ENCODE measurements at places on chromosomes 16 and 17.

GRCh38 chr16:88015806-88016140 lies 64.5 kb downstream of the BANP start:
- no peak for DNase-seq

GRCh38 chr17:6325051-6325450 lies 109.9 kb downstream of the AIPL1 start:
- DNase-seq: no peak

DNA sequence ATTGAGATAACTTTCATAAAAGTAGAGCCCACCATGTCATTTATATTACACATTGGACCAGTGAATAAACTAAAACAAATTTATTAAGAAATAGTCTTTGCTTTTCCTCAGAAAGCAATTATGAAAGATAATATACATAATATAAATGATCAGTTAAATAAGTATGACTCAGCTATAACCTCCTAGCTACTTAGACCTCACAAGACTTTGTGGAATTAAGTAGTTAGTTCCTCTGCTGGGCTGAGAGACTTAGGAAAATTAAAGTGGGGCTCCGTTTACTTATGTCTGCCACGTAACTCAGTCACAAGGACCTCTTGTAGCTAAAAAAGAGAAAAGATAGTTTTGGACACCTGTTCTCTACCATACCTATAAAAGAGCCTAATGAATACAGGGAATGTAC lies 76.9 kb downstream of the MRTFB start:
- DNase-seq: no peak

GRCh38 chr16:75379339-75379738 lies 54.0 kb downstream of the CFDP1 start:
- no peak for DNase-seq

GRCh38 chr17:78674156-78674555 lies 97.0 kb upstream of the DNAH17 start:
- DNase-seq: no peak

DNA sequence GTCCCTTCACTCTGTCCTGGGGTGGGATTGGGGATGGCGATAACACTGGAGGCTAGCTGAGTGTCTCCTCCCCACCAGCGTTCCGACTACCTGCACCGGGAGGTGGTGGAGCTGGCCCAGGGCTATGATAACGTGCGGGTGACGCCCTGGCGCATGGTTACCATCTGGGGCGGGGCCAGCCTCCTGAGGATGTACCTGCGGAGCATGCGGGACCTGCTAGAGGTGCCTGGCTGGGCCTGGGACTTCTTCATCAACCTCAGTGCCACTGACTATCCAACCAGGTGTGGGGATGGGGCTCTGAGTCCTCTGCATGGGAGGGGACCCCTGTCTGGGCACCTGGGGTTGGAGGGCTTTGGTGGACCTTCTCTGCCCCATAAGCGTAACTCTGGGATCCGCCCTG lies 8.8 kb downstream of the XYLT2 start:
- no peak for DNase-seq

DNA sequence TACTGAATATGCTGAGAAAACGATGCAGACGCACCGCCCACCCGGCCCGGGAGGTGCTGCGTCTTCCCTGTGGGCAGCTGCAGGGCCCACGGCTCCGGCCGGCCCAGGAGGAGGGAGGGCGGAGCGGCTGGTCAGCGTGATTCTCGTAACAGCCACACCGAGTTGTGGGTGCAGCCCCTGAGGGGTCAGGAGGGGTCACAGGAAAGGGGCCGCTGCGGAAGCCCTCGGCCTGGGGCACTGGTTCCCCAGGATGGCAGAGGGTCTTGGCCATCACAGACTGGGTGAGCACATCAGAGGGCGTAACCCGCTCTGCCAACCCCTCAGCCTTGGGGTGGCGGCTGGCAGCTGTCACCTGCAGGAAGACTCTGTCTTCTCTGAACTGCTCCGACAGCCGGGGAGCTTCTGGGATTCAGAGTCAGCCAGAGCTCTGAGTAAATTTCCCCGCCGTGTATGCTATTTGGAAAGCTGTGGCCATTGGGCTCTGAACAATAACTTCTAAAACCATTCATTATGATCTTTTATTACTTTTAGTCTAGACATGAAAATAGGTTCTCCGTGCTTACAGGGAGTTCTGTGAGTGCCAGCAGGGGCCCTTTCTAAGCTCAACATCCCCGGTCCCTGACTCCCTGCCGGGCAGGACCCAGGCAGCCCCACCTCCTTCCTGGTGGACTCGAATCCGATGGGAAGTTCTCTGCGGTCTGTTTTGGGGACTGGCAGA lies 87.4 kb upstream of the CHMP6 start:
- no peak for DNase-seq

GRCh38 chr17:56213031-56213430 lies 59.8 kb downstream of the ANKFN1 start:
- DNase-seq: no peak

- no peak for DNase-seq
Observed at GRCh38 chr17:65334406-65334805, 197.2 kb downstream of the RGS9 start.

DNA sequence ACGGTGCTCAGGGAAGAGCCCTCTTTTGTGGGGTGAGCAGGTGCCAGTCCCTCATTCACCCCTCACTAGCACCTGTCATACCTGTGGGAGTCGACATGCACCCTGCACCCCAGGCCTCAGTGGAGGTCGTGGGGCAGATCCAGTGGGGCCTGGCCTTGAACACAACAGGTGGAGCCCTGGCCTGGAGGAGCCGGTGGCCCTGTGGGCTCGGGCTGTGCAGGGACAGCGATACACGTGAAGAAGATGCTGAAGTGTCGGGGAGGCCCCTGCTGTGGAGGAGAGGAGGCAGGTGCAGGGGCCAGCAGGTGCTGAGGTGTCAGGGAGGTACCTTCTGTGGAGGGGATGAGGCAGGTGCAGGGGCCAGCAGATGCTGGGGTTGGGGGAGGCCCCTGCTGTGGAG lies 31.8 kb downstream of the ZNF750 start:
- no peak for DNase-seq

- DNase-seq: no peak
Observed at GRCh38 chr16:27852681-27853080, 210.8 kb downstream of the GSG1L start.

DNA sequence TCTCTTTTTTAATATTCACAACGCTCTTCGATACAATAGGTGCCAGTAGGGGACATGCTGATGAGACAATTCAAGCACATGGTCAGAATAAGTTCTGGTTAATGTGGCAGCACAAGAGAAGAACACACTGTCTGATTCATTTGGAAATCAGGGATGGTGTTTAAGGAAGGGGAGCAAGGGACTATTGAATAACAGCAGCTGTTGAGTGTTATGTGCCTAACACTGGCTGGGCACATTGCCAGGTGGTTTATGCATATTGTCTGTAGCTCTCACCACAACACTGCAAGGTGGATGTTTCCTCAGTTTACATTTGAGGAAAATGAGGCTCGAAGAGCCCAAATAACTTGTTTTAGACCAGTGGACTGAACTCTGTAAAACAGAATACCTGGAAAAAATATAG lies 44.2 kb downstream of the LYRM9 start:
- DNase-seq: no peak

DNA sequence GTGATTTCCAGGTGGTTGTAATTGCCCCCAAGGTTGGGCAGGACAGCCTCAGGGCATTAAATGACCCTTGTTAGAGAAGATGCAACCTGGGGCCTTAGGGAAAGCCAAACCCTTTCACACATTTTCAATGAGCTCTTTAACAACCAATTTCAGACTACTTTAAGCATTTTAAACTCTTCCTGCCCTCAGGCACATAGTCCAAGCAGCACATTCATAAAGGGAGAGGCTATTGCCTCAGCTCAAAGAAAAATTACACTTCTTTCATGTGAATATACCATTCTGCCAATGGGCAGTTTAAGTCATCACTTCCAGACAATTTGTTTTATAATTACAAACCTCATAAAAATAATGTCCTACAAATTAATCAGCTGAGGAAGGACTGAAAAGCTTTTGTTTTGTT lies 544.5 kb downstream of the NPIPA7 start:
- DNase-seq: no peak

DNA sequence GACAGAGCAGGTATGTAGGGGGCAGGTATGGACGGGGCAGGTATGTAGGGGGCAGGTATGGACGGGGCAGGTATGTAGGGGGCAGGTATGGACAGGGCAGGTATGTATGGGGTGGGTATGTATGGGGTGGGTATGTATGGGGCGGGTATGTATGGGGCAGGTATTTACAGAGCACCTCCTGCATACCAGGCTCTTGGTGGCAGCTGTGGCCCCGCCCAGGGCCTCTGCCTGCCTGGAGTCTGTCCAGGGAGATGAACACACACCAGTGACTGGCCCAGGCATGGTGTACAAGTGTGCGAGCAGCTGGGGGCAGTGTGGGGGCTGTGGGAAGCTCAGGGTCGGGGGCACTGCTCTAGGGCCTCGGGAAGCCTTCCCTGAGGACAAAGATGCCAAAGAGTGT lies 4.4 kb downstream of the RPL3L start:
- no peak for DNase-seq

- no peak for DNase-seq
Observed at GRCh38 chr17:64025732-64026294, 5.4 kb upstream of the ICAM2 start.

- no peak for DNase-seq
Observed at GRCh38 chr17:7046127-7046724, 2.3 kb upstream of the SLC16A11 start.

DNA sequence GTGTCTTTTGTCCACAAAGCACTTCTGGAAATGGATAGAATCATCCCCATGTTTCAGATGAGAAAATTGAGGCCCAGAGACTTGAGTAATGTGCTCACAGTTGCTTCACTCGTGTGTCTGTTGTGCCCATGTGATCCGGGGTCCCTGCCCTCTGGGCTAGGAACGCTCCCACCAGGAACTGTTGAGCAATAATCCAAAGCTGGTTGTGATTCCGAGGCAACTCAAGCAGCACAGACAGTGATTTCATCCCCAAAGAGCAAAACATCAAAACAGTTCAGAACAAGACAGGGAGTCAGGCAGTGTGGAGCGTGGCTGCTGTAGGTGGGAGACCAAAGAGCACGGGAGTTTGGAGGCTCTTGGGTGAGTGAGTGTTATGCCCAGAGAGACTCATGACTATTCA lies 205.0 kb upstream of the ASIC2 start:
- no peak for DNase-seq

- DNase-seq: no peak
Observed at GRCh38 chr16:14494396-14494966, 135.6 kb downstream of the PARN start.

DNA sequence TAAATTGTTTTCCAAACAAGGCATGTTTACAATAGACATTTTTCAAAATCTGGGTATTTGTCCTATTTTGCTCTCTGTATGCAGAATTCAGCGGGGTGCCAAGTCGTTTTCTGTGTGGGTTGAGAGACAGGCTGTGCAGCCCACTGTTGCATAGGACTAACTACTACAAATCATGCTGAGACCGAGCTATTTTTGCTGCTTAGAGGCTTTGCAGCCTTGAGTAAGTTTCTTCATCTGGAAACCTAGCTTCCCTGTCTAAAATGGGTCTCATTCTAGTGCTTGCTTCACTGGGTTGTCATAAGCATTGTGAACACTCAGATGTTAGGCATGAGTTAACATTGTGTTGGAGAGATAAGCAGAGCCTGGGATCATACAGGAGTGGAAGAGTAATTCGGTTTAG lies 1.3 kb downstream of the PRPSAP2 start:
- no peak for DNase-seq

- DNase-seq: no peak
Observed at GRCh38 chr17:71441098-71441497, 679.7 kb upstream of the SOX9 start.

DNA sequence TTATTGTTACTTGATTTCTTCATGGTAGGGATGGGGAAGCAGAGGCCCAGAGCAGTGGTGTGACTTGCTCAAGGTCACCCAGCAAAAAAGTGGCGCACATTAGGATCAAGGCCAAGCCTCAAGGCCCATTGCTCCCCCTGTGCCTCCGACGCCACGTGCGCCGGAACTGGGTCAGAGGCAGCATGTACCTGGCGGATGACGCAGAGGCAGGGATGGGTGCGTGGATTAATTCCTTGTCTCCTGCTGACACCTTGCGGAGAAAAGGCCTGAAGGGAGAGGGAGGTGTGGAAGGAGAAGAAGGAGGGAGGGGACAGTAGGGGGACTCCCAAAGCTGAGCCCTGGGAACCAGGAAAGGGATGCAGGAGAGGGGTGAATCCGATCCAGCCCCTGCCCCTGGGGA lies 18.5 kb downstream of the SBK1 start:
- DNase-seq: no peak

DNA sequence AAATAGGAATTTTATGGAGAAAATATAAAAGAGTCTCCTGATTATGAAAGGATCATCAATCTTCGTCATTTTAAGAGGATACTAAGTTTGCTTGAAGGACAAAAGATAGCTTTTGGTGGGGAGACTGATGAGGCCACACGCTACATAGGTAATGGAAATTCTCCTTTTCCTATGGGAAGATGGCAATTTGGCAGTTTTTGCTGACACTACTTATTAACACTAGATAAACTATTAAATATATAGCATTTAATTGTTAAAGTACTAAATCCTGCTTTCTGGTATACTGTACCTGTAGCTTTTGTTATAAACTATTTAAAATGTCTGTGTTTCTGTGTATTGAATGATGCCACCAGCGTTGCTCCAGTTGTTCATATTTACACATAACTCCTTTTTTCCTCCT lies 12.6 kb downstream of the ALDH3A2 start:
- DNase-seq: no peak

GRCh38 chr16:77585379-77586251 lies 136.7 kb upstream of the NUDT7 start:
- no peak for DNase-seq

GRCh38 chr16:54297154-54297553 lies 10.6 kb upstream of the IRX3 start:
- DNase-seq: no peak

DNA sequence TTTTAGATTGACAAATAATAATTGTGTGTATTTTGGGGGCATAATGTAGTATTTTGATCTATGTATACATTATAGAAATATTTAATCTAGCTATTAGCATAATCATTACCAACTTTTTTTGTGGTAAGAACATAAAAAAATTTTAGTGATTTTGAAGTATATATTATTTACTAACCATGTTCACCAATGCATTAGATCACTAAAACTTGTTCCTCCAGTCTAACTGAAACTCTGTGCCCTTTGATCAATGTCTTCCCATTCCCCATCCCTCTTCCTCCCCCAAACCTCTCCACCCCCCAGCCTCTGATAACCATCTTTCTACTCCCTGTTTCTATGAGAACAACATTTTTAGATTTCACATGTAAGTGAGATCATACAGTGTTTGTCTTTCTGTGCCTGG lies 8.5 kb downstream of the EFCAB13 start:
- DNase-seq: no peak

DNA sequence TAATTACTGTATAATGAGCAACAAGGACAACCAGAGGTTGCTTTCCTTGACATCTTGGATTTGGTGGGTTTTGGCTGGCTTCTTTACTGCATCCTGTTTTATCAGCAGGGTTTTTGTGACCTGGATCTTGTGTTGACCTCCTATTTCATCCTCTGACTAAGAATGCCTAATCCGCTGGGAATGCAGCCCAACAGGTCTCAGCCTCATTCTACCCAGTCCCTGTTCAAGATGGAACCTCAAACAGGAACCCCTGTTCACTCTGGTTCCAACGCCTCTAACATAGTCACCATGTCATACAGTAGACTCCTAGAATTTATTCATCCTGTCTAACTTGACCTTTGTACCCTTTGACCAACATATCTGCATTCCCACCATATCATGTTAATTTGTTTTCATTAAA lies 183.8 kb upstream of the SOX9 start:
- DNase-seq: no peak

GRCh38 chr16:88851616-88852015 lies 5.1 kb downstream of the GALNS start:
- DNase-seq: no peak

All from C1 segment of cervical spinal cord (tissue), 14 donors.